Gastrocnemius medialis (tissue), 4 donors: ENCODE measurements at places on chromosomes 6 and 20. TPM values are rescaled to one million over a fixed set of nuclear protein-coding genes. Genes with fewer than 3 reads are reported as not detected.

GRCh38 chr6:34051331-34051919, 94.5 kb downstream of the GRM4 start:
- DNase-seq: no peak

- DNase-seq: peak; percentile 96
Observed at GRCh38 chr20:3811467-3812258, 8.7 kb upstream of the AP5S1 start.

- no peak for DNase-seq
Observed at GRCh38 chr20:37711001-37711400, 17.2 kb downstream of the CTNNBL1 start.

- DNase-seq: no peak
Observed at GRCh38 chr20:58985656-58986055, 4.6 kb downstream of the NELFCD start.

GRCh38 chr6:99603421-99604165, 3.0 kb upstream of the PRDM13 start:
- DNase-seq: no peak

DNA sequence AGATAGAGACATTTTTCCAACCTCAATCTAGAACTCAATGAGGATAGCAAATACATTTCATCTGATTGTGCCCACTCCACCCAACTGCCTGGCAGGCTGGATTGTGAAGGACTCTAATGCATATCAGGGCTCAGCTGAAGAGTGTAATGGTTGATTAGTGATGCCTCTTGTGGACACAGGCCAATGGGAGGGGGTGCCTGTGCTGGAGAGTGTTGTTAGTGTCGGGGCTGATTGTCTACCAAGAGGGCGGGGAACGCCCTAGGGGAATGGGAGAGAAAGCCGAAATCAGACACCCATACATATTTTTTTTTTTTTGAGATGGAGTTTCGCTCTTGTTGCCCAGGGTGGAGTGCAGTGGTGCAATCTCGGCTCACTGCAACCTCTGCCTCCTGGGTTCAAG, 103.7 kb upstream of the SALL4 start:
- no peak for DNase-seq

GRCh38 chr6:111011360-111012142, 29.7 kb downstream of the RPF2 start:
- no peak for DNase-seq

DNA sequence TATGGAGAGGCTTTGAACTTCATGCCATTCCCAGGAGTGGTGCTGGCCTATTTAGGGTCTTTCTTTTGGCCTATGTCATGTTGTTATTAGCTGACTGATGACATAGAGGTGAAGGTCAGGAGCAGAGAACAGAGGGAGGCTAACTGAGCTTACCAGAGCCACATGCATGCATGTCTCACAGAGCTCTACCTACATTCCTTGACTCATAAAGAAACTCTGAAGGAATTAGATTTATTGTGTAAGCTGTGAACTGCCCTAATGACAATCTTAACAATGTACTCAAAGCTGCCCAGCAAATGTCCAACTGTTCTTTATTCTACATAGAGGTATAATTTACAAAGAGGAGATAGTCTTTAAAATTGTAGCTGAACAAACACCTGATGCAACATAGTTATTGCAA, 192.7 kb upstream of the CNR1 start:
- no peak for DNase-seq

DNA sequence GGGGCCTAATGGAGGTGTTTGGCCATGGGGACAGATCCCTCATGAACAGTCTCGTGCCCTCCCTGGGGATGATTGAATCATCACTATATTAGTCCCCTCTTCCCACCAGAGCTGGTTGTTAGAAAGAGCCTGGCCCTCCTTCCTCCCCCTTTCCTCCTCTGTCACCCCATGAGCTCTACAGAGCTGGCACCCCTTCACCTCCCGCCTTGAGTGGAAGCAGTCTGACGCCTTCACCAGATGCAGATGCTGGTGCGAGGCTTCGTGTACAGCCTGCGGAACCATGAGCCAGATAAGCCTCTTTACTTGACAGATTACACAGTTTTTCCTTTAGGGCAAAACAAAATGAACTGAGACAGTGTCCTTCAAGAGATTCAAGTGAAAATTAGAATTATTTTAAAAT, 74.4 kb upstream of the RIPOR2 start:
- DNase-seq: no peak

GRCh38 chr20:62938105-62938888, at the start of gene GID8:
Gene GID8, plus strand, starts transcription at chr20:62938147. Its CDS starts 3,356 bp downstream, at chr20:62941503.
- no peak for DNase-seq

GRCh38 chr6:34465531-34466241, at the start of gene PACSIN1:
Gene PACSIN1, plus strand, starts transcription at chr6:34466076. Its CDS starts 60,230 bp downstream, at chr6:34526306.
- DNase-seq: no peak

DNA sequence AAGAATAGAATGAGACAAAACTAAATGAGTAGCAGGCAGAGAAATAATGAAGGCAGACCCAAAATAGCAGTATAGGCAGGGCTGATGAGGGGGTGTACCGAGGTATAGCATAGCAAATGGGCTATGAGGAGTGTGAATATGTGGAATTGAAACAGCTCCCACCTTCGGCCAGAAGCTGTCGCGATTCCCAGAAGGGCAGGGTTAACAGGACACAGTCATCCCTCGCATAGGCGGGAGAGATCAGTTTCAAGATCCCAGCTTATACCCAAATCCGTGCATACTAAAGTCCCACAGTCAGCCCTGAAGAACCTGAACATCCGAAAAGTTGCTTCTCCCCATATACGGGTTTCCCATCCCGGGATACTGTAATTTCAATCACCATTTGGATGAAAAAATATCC, 82.7 kb downstream of the PTPRK start:
- no peak for DNase-seq

- no peak for DNase-seq
Observed at GRCh38 chr6:27605401-27606342, 132.8 kb upstream of the ZNF184 start.

DNA sequence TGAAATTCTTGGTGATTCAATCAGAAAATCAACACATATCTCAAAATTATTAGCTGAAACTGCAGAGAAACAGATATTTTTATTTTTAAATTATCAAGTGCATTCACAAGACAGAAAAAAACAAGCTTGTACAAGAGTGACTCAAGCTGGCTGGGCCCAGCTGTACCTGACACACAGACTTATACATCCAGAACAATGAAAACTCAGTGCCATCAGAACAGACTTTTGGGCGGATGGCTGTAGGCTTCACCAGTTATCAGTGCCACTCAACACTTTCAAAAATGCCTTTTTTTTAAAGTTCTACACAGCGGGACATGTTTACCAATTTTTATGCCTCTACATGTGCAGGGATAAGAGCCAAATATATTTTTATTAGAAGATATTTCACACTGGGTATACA, 102.8 kb downstream of the MYB start:
- no peak for DNase-seq

DNA sequence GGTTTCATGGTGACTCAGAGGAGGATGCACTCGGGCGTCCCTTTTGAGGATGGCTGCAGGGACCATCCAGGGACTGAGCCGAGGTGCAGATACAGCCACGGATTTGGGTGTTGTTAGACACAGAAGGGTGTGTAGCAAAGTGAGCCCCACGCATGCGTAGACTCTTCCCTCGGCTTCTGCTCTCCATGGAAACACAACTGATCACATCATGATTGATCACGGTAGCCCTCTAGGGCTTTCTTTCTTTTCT, 606 bp upstream of the ULBP1 start:
- DNase-seq: no peak

DNA sequence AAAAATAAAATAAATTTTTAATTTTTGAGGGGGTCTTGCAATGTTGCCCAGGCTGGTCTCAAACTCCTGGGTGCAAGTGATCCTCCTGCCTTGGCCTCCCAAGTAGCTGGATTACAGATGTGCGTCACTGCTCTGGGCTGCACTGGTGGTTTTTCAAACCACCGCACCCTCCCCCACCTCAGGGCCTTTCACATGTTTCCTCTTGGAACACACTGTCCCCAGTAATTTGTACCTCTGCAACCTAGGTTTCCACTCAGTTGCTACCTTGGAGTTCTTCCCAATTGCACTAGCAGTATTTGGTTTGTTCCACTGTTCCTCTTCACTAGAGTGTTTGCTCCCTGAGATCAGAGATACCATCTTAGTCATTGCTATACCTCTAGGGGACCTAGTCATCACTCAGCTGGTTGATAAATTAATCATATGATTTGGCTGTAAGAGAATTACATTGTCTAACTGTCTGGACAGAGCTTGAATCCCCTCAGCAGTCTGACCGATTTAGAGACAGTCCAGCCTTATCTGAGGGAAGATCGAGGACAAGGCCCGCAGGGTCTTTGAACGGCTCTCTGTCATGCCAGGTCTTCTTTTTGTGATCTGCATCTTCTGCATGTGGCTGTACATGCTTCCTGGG, 32.0 kb downstream of the CEP43 start:
- DNase-seq: no peak

DNA sequence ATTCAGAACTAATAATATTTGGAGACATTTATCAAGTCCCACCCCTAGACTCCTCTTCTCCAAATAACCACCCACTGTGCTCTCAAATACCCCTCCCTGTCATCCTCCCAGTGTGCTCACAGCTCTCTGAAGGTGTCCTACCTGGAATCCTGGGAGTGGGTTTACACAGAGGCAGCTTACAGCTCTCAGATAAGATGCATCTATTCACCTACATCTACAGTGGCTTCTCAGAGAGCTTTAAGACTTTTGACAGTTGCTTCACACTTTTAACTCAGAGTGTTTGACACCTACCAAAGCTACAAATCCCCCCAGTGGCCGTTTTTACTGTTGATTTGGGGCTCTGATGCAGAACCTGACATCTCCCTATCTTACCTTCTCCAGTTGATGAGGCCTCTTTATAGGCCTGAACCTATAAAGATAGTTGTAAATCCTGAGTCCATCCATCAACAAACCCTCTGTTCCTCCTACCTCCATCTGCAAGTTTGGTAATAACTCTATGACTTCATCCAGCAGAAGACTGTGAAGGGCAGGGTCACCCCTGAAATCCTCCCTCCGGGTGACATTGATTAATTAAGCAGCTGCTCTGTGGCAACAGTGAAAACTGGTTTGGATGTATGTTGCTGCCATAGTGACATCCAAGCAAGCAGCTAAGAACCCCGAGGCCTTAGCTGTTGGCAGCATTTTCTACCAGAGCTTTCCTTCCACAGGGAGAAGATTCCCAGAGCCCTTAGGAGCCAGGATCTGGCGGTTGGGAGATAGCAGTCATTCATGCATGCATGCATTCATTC, 226.1 kb upstream of the RREB1 start:
- no peak for DNase-seq

DNA sequence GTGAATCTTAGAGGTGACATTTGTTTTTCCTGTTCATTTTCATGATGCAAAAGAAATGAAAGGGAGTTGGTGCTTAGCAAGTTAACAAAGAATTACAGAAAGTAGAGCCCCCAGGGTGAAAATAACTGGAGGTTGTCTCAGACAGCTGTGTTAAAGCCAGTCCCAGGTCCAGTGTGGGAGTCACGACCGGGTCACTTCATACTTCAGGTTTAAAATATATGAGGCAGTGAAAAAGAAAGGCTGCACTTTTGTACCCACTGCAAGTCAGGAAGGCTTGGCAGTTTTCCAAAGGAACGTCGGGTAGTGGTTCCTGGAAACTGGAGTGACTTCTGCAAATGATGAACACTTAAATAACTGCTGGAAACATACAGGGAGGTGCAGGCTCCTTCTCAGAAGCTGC, 91.5 kb upstream of the THBS2 start:
- no peak for DNase-seq

- DNase-seq: no peak
Observed at GRCh38 chr6:51535327-51535726, 552.1 kb downstream of the PKHD1 start.

C20orf141 gene
- total RNA-seq: not detected

MCM8 gene
- 4.6 TPM for total RNA-seq

HDDC2 gene
- 88.3 TPM for total RNA-seq

NKX2-2 gene
- total RNA-seq: not detected

GNAS-AS1 gene
- not detected for total RNA-seq

AIF1 gene
- total RNA-seq: 4.3 TPM

ACTL10 gene
- 0.39 TPM for total RNA-seq

ATP6V1G2 gene
- total RNA-seq: 1.8 TPM

KHDC1L gene
- total RNA-seq: not detected

NSFL1C gene
- 82.0 TPM for total RNA-seq

ASCC3 gene
- 12.0 TPM for total RNA-seq

TTBK1 gene
- total RNA-seq: not detected

FAM83B gene
- total RNA-seq: 0.38 TPM
